ENCODE measurements at places on chromosomes 13 and 19.

- no peak for DNase-seq
These were observed 22.6 kb downstream of the SUGP1 start for GRCh38 chr19:19297759-19298158.

DNA sequence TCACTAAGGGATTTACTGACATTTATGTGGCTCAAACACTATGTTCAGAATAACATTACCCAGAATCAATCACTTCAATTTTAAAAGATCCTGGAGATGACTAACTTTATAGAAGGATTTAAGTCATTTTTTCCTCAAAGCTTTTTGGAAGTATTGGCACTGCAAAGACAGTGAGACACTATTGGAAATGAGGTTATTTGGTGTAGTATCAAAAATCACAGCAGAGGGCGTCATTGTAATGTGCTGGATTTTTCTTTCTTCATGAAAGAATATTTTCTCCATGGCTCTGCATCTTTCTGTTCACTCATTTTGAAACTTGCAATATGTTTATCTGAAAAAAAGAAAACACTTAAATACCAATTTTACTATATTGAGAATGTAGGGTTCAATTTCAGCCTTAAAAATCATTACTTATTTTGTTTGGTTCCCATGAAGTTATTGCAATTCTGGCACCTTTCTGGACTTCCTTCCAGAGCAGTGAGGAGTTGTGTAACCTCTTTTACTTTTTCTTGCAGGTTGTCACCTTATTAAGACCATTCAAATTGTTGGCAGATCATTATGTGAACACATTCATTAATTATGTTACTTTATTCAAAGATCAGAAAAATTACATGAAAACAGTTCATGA, 3.7 kb upstream of the CSNK1A1L start:
- no peak for DNase-seq

GRCh38 chr13:76267216-76267615, 619.0 kb downstream of the KCTD12 start:
- DNase-seq = no peak

GRCh38 chr19:30969591-30969990, 379.6 kb downstream of the TSHZ3 start:
- DNase-seq = no peak

DNA sequence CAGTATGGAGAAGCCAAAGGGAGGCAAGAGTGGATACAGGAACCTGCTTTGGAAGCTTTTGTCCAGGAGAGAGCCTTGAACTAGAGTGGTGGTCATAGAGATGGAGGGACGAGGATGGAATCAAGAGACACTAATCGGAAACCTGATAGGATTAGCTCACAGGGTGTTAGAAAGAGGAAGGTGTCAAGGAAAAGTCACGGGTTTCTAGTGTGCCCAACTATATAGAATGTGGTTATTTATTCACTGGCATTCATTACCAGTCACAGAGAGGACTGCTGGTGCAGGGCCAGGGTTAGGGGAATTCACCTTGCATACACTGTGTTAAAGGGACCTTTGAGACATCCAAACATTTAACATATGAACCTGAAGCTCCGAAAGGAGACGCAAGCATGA, 43.4 kb upstream of the URAD start:
- no peak for DNase-seq

DNA sequence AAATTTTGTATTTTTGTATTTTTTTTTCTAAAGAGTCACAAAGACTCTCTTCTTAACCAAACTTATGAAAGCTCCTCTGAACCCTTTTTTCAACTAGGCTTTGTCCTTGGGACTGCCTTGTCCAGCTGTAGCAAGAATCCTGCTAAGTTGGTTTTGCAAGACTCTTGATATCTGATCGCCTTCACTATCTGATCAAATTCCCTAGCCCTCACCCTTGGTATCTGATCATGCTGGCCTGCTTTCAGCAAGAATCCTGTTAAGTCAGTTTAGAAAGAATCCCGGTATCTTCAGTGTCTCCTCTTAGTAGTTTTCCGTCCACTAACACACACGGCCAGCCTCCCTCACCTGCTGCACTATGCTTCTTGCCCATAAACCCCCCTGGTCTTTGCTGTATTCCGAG, 1.9 kb upstream of the SIGLEC5 start:
- DNase-seq = no peak

DNA sequence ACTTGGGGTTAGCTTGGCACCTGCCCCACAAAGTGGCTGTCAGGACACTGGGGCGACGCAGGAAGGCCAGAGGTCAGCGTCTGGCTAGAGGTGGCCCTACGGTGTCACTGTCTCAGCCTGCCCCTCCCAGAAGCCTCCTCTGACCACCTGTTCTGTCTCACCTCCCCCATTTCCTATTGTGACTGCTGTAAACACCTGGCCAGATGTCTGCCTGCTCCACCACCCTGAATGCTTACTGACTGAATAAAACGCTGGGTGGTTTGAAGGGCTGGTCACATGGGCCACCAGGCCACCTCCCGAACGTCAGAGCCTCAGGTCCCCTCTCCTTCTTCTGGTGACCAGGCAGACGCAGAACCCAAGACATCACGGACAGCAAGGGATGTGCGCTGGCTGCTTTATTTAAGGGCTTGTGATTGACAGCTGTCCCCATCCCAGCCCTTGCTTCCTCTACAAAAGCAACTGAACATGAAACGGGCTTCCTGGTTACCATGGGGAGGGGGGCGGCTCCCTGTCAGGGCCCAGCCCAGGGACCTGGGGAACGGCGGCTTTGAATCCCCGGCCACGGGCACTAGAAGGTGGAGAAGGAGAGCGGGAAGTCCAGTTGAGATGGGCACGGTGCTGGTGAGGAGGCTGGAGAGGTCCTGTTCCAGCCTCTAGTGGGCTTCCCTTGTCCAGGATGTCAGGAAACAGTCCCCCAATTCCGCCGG, 6.2 kb downstream of the ELOF1 start:
- DNase-seq = no peak

DNA sequence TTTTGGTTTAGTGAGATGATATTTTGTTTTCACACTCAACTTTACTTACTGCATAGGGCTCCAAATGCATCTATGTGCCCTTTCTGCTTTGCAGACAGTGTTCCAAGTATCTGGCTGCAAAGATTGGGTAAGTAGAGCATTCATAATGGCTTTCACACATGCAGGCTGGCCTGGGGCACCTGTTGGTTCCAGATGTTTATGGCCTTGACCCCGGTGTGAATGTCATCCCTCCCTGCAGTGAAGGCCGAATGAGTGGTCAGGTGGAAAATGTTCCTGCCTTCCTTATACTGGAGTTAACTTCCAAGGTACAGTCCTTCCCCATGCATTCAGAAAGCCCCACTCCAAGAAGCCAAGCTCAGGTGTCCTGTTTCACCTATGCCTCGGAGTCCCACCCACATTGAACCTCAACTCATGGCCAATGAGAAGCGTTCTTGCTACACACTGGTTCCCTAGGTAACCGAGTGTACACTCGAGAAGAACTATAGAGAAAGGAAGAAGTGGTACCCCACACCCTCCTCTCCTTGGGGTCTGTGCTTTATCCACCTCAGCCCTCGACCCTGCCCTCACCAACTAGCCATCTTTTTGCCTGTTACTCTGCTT, 23.0 kb upstream of the ZNF536 start:
- no peak for DNase-seq

GRCh38 chr13:27921421-27921960, 1.7 kb downstream of the PDX1 start:
- peak; percentile 40 for DNase-seq

DNA sequence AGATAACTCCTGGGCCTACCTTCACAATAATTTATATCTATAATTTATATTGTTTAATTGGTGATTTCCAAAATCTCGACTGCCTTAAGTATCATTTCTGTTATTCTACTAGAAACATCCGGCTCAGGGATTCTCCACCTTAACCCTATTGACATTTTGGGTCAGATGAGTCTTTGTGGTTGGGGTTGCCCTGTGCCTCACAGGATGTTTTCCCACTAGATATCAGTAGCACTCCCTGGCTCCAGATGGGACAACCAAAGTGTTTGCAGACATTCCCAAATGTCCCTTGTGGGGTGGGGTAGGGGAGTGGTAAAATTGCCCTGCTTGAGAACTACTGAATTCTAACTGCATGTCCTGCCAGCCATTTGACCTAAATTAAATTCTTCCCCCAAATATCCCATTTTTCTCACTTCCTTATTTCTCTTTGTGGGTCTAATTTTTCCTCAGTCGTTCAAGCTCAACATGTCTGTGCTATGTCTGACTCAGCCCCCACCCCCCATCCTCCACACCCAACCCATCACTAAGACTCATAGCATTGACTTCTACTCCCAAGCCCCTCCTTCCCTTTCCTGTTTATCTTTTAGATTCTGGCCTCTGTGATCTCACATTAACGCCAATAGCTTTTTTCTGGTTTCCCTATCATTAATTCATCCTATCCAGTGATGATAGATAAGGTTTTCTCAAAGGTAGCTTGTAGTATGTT, 545.1 kb downstream of the EFNB2 start:
- no peak for DNase-seq

- peak; percentile 43 for DNase-seq
These were observed 9.7 kb downstream of the INAFM1 start for GRCh38 chr19:47284324-47284899.

DNA sequence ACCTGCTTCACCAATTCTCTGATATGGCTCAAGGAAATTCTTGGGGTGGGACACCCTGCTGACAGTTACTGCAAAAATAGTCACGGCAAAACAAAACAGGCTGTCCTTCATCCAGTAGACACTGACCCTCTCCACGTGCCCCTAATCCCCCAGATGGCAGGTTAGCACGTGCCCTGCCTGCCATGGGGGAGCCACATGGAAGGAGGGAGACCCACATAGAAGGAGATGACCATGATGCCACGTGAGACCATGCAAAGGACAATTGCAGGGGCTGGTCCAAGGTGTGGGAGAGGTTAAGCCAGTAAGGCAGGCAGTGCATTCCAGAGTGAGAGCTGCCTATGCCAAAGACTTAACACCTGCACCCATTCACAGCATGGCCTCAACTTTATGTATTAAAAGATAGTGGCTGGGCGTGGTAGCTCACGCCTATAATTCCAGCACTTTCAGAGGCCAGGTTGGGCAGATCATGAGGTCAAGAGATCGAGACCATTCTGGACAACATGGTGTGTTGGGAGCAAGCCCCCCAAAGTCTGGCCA, 82.7 kb downstream of the ZNF429 start:
- DNase-seq = no peak

GRCh38 chr19:58338825-58339558, 12.2 kb downstream of the ZSCAN22 start:
- DNase-seq = no peak

DNA sequence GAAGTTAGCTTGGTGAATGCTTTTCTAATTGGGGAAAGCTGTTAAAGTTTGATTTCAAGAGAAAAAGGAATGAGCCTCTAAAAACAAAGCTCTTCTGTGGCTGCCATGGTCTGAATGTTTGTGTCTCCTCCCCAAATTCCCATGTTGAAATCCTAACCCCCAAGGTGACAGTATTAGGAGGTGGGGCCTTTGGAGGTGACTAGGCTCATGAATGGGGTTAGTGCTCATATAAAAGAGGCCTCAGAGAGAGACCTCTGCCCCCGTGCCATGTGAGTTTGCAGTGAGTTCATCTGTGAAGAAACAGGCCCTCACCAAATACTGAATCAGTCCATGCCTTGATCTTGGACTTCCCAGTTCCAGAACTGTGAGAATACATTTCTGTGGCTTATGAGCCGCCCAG, 56.5 kb downstream of the ARHGEF7 start:
- DNase-seq = no peak

DNA sequence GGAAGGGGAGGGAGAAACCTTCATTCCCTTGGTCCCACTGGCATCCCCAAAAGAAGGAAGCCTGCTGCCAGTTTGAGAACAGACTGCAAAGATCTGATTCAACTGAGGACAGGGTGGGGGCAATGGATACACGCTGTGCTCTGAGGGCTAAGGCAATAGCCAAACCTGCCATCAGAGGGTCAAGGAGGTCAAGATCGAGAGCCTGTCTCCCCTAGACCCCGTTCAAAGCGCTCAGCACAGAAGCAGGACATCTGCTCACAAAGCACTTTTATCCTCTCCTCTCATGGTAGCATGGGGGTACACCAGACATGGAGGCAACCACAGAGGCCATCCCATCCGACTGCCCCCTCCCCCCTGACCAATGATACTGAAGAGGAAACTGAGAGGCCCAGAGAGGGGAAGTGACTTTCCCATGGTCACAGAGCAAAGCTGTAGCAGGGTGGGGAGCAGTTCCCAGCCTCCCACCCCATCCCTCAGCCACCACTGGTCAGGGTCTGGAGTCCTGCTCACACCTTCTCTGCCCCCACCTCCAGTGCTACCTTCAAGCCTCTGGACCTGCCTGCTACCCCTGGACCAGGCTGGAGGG, 11.1 kb downstream of the POU2F2 start:
- DNase-seq = no peak

GRCh38 chr13:60091573-60091972, 72.2 kb downstream of the DIAPH3 start:
- DNase-seq = no peak

- DNase-seq = peak; percentile 18
These were observed 11.6 kb upstream of the OR1M1 start for GRCh38 chr19:9075064-9075949.

GRCh38 chr19:34172661-34173192, 423 bp downstream of the LSM14A start:
- peak; percentile 18 for DNase-seq

- no peak for DNase-seq
These were observed 552 bp upstream of the ZNF816 start for GRCh38 chr19:52963247-52963618.

- DNase-seq = no peak
These were observed 145.8 kb downstream of the SLC7A1 start for GRCh38 chr13:29449726-29450125.

DNA sequence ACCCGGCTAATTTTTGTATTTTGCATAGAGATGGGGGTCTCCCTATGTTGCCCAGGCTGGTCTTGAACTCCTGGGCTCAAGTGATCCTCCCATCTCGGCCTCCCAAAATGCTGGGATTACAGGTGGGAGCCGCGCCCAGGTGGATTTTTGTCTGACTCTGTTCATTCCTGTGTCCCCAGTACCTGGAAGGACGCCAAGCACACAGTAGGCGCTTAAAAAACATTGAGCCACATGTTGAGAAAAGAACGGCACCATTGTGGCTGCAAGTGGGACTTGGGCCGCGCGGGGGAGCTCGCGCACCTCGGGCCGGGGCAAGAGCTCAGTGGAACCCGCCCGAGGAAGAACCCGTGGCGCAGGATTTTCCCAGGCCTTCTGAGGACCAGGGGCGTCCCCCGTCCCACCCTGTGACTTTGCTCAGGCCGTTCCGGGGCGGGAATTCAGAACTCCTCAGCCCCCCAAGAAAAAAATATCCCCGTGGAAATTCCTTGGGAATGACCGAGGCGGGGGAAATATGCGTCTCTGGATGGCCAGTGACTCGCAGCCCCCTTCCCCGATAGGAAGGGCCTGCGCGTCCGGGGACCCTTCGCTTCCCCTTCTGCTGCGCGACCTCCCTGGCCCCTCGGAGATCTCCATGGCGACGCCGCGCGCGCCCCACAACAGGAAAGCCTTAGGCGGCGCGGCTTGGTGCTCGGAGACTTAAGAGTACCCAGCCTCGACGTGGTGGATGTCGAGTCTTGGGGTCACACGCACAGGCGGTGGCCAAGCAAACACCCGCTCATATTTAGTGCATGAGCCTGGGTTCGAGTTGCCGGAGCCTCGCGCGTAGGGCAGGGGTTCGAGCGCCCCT, 1.4 kb upstream of the ICAM1 start:
- peak; percentile 71 for DNase-seq
